DND-41 (cell line): ENCODE measurements at places on chromosomes 11 and 22.

DNA sequence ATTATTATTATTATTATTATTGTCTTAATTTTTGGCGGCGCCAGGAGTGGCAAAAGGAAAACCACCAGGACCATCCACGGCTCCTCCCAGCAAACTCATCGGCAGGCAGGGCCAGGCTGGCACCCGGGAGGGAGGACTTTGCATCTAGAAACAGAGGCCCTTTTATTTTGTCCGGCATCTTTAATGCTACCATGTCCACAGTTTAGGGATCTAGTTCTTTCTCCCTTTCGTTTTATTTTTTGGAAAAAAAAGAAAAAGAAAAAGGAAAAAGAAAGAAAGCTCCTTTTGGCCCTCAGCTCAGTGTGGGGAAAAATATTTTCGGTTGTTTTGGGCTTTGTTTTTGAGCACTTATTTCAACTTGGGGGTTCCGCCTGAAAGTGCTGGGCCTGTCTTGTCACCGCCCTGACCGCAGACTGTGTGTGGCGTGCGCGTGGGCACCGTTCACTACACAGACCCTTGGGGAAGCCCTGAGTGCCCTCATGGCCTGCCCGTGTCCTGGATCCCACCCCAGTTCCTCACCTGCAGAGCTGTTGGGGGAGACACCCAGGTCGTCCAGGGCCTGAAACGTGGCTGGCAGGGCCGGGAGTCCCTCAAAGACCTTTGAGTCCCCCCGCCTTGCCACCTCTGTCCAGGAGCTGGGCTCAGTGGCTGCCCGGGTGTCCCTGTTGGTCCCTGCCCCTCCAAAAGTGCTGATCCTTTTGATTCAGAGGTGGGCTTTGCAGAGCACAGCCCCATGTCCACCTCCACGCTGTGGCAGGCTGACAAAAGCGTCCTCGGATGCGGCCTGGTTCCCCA, 69.1 kb upstream of the PPARA start:
- no peak for DNase-seq

- DNase-seq, result no peak
Observed at GRCh38 chr11:1947592-1948237, 583 bp downstream of the MRPL23 start.

DNA sequence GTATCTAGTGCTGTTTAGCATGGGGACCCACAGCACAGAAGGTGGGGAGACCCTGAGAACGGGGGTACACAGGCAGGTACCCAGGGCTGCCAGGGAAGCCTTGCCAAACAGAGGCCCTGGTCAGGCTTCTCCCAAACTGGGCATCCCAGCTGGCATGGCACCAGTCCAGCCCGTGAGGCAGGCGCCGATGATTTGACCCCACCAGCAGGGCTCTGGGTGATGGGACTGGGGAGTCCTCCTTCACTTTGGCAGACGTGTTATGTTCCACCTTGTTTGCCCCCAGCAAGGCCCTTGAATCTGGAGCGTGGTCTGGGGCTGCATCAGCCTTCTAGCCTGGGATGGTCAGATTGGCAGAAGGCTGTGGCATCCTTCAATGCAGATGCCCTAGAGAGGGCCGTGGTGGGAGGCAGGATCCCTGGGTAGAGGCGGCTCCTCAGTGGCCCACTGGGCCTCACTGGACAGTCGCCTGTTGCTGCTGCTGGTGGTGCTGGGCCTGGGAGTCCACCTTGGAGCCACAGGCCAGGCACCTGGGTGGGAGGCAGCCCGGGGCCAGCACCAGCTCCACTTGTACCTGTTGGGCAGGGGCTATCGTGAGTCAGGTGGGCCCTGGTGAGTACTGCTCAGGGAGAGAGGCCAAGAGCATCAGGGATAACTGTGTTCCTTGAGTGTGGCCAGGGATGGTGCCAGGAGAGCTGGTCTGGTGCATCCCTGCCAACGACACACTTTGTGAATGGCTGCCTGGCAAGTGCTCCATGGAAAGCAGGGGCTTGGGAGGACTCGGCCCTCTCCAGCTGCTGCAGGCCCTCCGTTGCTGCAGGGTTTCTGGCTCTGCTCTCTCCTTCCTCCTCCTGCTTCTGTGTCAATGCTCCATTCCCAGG, 3.3 kb downstream of the ADORA2A start:
- no peak for DNase-seq

GRCh38 chr22:42288791-42289190, 18.3 kb upstream of the TCF20 start:
- no peak for DNase-seq

DNA sequence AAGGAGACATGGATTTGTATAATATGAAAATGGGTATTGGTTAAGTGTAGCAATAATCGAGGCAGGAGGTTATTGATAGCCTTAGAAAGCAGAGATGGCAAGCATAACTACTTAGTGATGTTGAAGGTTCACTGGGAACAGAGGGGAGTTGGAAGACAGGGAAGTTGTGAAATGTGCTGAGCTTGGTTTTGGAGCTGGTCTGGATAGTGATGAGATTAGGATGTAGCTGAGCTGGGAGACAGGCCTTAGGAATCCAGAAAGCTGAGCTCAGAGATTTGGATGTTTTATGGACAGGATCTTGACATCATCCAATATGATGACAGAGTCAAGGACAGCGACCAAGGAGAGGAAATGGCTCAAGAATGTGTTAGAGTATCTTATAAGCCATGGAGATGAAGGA, 113.1 kb downstream of the ARHGAP42 start:
- no peak for DNase-seq

- DNase-seq, result no peak
Observed at GRCh38 chr11:103902994-103903393, 133.4 kb upstream of the DDI1 start.

DNA sequence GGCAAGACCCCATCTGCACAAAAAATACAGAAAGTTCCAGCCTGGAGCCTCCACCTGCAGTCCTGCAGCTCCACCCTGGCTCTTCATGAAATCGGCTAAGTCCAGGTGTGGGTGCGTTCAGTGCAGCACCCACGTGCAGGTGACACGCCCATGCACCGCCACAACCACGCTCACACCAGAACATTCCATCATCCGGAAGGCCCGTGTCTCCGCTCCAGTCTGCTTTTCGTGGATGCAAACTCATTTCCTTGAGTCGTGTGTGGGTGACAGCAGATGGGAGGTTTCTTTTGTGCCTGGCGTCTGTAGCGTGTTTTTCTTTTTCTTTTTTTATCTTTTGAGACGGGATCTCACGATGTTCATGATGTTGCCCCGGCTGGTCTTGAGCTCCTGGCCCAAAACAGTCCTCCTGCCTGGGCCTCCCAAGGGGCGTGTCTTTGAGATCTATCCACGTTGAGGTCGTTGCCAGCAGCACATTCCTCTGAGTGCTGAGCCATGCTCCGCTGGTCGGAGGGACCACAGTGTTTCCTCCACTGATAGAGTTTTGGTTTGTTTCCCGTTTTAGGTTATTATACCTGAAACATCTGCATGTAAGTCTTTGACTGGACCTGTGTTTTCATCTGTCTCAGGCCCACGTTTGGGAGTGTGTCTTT, 7.2 kb downstream of the PTDSS2 start:
- no peak for DNase-seq

GRCh38 chr22:29765905-29766631, 739 bp downstream of the ZMAT5 start:
- peak; percentile 46 for DNase-seq

GRCh38 chr11:73566422-73566821, 31.5 kb downstream of the FAM168A start:
- no peak for DNase-seq

DNA sequence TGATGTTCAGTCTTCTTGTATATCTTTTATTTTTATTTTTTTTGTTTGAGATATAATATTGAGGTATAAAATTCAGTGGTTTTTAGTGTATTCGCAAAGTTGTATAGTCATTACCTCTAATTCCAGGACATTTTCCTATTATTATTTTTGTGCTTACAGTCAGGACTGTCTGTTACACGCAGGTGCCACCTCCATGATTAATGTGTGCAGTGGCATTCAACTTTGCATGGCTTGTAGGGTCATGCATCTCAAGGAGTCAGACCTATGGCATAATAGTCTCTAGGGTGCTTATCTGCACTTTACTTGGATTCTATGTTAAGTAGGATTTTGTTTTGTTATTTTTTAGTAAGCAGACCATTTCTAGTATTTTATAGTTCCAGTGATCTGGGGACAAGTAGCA, 1.0 kb downstream of the CTR9 start:
- no peak for DNase-seq

GRCh38 chr11:113596658-113597057, 109.5 kb downstream of the TMPRSS5 start:
- DNase-seq, result no peak

GRCh38 chr22:30427871-30428270, 2.3 kb downstream of the MTFP1 start:
- DNase-seq, result no peak

- no peak for DNase-seq
Observed at GRCh38 chr22:38031491-38031890, 25.7 kb upstream of the PICK1 start.

GRCh38 chr11:92267278-92267677, 42.7 kb downstream of the FAT3 start:
- DNase-seq, result no peak

DNA sequence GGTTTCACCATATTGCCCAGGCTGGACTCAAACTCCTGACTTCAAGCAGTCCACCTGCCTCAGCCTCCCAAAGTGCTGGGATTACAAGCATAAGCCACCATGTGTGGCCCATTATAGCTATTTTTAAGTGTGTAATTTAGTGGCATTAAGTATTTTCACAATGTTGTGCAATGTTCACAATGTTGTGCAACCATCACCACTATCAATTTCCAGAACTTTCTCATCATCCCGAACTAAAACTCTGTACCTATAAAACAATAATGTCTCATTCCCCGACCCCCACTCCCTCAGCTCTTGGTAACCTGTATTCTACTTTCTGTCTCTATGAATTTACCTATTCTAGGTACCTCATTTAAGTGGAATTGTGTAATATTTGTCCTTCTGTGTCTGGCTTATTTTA, 7.5 kb downstream of the CFAP68 start:
- no peak for DNase-seq

DNA sequence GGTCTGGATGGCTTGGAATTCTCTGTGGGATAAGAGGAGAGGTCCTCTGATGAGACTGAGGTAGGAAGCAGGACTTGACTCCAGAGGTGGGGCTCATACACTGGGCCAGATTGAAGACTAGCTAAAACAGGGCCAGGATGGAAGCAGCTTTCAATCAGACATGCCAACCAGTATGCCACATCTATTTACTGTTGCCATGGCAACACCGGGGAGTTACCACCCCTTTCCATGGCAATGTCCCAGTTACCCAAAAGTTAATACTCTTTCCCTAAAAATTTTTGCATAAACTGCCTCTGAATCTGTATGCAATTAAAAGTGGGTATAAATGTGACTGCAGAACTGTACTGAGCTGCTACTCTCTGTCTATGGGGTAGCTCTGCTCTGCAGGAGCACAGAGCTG, 247.5 kb upstream of the ZBED5 start:
- no peak for DNase-seq

GRCh38 chr11:15897211-15897960, 459.0 kb downstream of the SOX6 start:
- DNase-seq, result no peak
